Activated CD4-positive, alpha-beta memory T cell treated with anti-CD3 and anti-CD28 coated beads for 36 hours (primary cell): ENCODE measurements at places on chromosomes 2 and 18. TPM values are rescaled to one million over a fixed set of nuclear protein-coding genes. Genes with fewer than 3 reads are reported as not detected.
A peak's percentile ranks its signal among the peaks of the same experiment; 100 is the strongest.

- no peak for DNase-seq
- no peak overlapping the region for H3K4me3 ChIP-seq
- no peaks in the 10 kb centered on the region for H3K36me3 ChIP-seq
These were observed 132.1 kb upstream of the MAP3K20 start for GRCh38 chr2:172943539-172943938.

DNA sequence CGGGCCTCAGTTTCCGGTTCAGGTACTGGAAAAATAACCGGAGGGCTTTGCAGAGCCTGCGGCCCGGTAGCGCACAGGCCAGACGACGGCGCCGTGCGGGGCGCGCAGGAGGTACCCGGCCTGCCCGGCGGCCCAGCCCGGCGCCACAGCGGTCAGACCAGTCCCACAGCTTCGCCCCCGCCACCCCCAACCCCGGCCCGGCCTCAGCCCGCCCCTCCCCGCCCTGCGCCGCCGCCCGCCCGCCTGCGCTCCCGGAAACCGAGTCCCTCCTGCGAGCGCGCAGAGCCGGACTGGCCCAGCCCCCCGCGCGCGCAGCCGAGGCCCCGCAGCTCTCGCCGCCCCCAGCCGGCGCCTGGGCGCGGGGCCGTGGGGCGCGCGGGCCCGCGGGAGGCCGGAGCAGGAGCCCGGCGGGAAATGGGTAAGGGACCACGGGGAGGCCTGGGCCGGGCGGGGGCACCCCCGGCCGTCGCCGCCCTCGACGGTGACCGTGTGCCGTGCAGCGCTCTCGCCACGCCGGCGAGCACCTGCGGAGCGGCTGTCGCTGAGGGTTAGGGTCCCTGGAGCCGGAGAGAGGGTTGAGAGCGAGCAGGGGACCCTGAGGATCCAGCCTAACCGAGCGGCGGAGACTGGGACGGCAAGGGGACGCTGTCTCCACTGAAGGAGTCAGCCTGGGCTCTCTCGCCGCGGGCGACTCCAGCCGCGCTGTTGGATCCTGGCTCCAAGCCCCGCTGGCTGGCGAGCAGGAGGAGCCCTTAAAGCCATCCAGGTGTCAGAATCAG lies 16.5 kb upstream of the PSD4 start:
- H3K36me3 ChIP-seq: no peaks in the 10 kb centered on the region
- peak overlapping the region; percentile 81 for H3K4me3 ChIP-seq
- H3K4me1 ChIP-seq: peaks cover 22% of the 10 kb centered on the region
- peak; percentile 66 for DNase-seq
- H3K27ac ChIP-seq: peak overlapping the region; percentile 79

GRCh38 chr2:45874344-45874743 lies 222.9 kb downstream of the PRKCE start:
- H3K27me3 ChIP-seq: no peaks in the 10 kb centered on the region
- no peak for DNase-seq
- no peak overlapping the region for H3K27ac ChIP-seq
- H3K4me1 ChIP-seq: no peaks in the 10 kb centered on the region
- H3K4me3 ChIP-seq: no peak overlapping the region
- H3K36me3 ChIP-seq: peaks cover 24% of the 10 kb centered on the region

GRCh38 chr18:45834306-45834705 lies 8.8 kb downstream of the SIGLEC15 start:
- no peaks in the 10 kb centered on the region for H3K36me3 ChIP-seq
- peaks cover 7% of the 10 kb centered on the region for H3K4me1 ChIP-seq
- H3K4me3 ChIP-seq: no peak overlapping the region
- peaks cover 28% of the 10 kb centered on the region for H3K27me3 ChIP-seq
- no peak overlapping the region for H3K27ac ChIP-seq

DNA sequence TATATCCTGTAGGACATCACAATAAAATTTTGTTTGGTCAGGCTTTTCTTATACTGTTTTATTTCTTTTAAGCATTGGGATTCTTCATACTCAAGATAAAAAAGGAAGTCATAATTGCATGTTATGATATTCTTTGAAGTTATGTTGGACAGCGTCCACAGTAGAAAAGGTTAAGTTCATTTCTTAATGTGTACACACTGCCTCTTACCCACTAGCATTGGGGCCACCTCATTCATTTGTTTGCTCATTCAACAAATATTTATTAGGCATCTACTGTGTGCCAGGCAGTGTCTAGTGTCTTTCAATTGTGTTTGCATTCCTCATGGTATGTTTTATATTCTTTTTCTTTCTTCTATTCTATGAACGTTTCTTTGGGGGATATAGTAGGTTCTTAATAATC lies 70.2 kb downstream of the PTPRM start:
- H3K4me1 ChIP-seq: no peaks in the 10 kb centered on the region
- no peaks in the 10 kb centered on the region for H3K27me3 ChIP-seq
- no peak overlapping the region for H3K27ac ChIP-seq
- H3K36me3 ChIP-seq: no peaks in the 10 kb centered on the region

- H3K36me3 ChIP-seq: no peaks in the 10 kb centered on the region
- H3K4me1 ChIP-seq: no peaks in the 10 kb centered on the region
- H3K27ac ChIP-seq: no peak overlapping the region
- H3K27me3 ChIP-seq: peaks cover 27% of the 10 kb centered on the region
- no peak for DNase-seq
These were observed 302.7 kb upstream of the SMIM21 start for GRCh38 chr18:75730249-75730648.

DNA sequence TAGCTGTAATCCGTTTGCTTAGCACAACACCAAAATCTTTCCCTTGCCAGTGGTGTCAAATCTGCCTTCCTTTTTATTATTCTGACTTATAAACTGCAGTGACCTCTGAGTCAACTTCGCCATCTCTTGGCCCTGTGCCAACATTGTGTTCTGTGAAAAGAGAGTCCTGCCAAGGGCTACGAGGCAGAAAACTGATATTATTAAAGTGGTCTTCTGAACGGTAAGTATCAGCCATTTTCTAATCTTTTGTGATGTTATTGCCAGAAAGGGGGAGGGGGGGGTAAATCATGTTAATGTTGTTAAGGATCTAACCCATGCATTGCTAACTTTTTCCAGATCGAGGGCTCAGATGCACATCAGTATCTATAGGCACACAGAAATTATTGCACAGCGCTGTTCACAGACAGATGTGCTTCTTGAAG lies 121.5 kb upstream of the LTBP1 start:
- no peaks in the 10 kb centered on the region for H3K4me1 ChIP-seq
- H3K4me3 ChIP-seq: no peak overlapping the region
- no peaks in the 10 kb centered on the region for H3K27me3 ChIP-seq
- H3K36me3 ChIP-seq: peaks cover 13% of the 10 kb centered on the region
- H3K27ac ChIP-seq: no peak overlapping the region
- DNase-seq: no peak

- peaks cover 2% of the 10 kb centered on the region for H3K36me3 ChIP-seq
- no peak for DNase-seq
- H3K4me1 ChIP-seq: no peaks in the 10 kb centered on the region
- H3K27me3 ChIP-seq: no peaks in the 10 kb centered on the region
- H3K27ac ChIP-seq: no peak overlapping the region
These were observed 111.8 kb upstream of the CYP20A1 start for GRCh38 chr2:203126996-203127395.

DNA sequence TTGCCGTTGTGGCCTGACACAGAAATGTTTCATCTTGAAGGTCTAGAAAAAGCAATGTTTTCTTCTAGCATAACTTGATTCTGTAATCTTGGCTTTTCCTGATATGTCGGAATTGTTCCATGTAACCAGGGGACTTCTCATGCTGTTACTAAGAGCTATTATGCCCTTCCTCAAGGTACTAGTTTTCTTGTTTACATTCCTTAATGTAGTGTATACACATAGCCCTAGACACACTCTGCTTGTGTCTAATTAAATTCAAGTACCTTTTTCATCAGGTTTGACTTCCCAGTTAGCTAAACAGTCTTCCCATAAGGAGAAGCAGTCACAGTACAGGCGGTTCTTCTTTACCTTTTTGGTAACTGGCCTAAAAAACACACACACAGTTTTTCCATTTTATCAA lies 122.8 kb upstream of the MSH6 start:
- no peak overlapping the region for H3K4me3 ChIP-seq
- no peak overlapping the region for H3K27ac ChIP-seq
- H3K36me3 ChIP-seq: no peaks in the 10 kb centered on the region
- H3K4me1 ChIP-seq: no peaks in the 10 kb centered on the region
- DNase-seq: no peak
- peaks cover 3% of the 10 kb centered on the region for H3K27me3 ChIP-seq

DNA sequence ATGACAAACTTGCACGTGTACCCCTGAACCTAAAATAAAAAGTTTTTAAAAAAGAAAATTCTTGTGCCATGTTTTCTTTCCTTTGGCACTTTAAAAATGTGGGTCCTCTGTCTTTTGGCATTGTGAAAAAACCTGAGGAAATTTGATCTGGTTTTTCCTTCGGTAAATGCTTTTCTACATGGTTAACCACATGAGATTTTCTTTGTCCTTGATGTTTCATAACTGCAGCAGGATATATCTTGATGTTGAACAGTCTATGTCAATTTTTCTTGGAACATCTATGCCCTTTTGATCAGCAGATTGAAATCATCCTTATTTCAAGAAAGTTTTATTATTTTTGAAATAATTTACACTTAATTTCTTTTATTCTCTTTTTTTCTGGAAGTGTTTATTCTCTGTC lies 109.1 kb downstream of the TMEM17 start:
- no peak overlapping the region for H3K4me3 ChIP-seq
- no peak overlapping the region for H3K27ac ChIP-seq
- no peaks in the 10 kb centered on the region for H3K4me1 ChIP-seq
- no peaks in the 10 kb centered on the region for H3K36me3 ChIP-seq
- H3K27me3 ChIP-seq: peaks cover 1% of the 10 kb centered on the region
- DNase-seq: no peak

GRCh38 chr2:207282916-207283315 lies 117.2 kb upstream of the KLF7 start:
- no peaks in the 10 kb centered on the region for H3K27me3 ChIP-seq
- peak overlapping the region; percentile 31 for H3K4me3 ChIP-seq
- peaks cover 65% of the 10 kb centered on the region for H3K4me1 ChIP-seq

DNA sequence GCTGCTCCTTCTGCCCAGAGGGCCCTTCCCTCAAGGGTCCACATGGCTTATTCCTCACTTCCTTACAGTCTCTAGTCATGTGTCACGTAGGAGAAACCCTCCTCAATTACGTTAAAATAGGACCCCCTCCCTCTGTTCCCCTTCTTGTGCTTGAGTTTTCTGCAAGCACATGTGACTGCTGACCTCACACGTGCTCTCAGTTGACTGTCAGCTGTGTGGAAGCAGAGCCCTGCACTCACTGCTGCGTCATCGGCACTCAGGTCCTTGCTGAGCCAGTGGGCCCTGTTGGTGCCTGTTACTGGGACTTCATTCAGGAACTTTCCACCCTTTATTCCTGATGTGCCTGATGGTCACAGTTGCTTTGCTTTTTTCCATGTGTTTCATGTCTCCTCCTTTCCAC lies 11.1 kb downstream of the ATG16L1 start:
- H3K27ac ChIP-seq: peak overlapping the region; percentile 14
- H3K36me3 ChIP-seq: peaks cover 68% of the 10 kb centered on the region
- no peak for DNase-seq
- no peak overlapping the region for H3K4me3 ChIP-seq
- H3K4me1 ChIP-seq: peaks cover 57% of the 10 kb centered on the region

GRCh38 chr2:177282787-177283572 lies 18.5 kb upstream of the NFE2L2 start:
- H3K4me3 ChIP-seq: no peak overlapping the region
- H3K27ac ChIP-seq: no peak overlapping the region
- no peaks in the 10 kb centered on the region for H3K27me3 ChIP-seq
- no peaks in the 10 kb centered on the region for H3K36me3 ChIP-seq
- no peaks in the 10 kb centered on the region for H3K4me1 ChIP-seq
- no peak for DNase-seq

- H3K4me1 ChIP-seq: no peaks in the 10 kb centered on the region
- H3K27ac ChIP-seq: no peak overlapping the region
- DNase-seq: no peak
- H3K4me3 ChIP-seq: no peak overlapping the region
- no peaks in the 10 kb centered on the region for H3K27me3 ChIP-seq
These were observed 26.2 kb downstream of the RALB start for GRCh38 chr2:120278901-120279300.

GRCh38 chr18:22827741-22828140 lies 105.4 kb upstream of the RBBP8 start:
- H3K36me3 ChIP-seq: no peaks in the 10 kb centered on the region
- H3K27me3 ChIP-seq: peaks cover 20% of the 10 kb centered on the region
- H3K4me1 ChIP-seq: peaks cover 1% of the 10 kb centered on the region
- H3K4me3 ChIP-seq: no peak overlapping the region
- H3K27ac ChIP-seq: no peak overlapping the region

DNA sequence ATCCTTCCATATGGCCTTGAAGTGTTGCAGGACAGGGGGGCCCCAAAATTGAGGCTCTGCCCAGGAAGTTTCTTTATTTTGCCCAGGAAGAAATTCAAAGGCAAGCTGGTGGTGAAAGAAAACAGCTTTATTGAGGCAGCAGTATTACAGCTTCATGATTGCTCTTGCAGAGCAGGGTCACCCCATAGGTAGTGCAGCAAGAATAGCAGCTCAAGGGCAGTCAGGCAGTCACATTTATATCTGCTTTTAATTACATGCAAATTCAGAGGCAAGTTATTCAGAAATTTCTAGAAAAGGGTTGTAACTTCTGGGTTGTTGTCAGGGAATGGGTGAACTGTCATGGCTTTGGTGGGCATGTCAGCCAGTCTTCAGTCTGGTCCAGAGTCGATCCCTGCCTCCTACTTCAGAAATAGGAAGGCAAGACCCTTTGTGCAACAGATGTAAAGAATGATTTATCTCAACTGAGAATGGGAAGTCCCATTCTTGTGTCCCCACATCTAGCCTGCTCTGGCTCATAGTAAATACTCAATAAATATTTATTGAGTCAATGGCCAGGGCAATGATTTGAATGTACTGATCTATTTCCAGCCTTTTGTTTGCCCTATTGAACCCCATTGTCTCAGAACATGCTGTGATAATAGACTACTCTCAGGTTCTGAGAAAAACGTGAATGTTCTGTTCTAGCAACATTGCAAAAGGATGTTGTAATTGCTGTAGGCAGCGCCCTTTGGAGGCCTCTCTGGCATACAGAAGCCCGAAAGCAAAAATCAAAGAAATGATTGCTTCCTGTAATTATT lies 129.8 kb downstream of the MYO3B start:
- no peak overlapping the region for H3K27ac ChIP-seq
- peaks cover 8% of the 10 kb centered on the region for H3K27me3 ChIP-seq
- no peak overlapping the region for H3K4me3 ChIP-seq
- no peak for DNase-seq

GRCh38 chr2:183359867-183360266 lies 235.6 kb downstream of the NUP35 start:
- no peaks in the 10 kb centered on the region for H3K36me3 ChIP-seq
- DNase-seq: no peak
- no peak overlapping the region for H3K4me3 ChIP-seq
- no peaks in the 10 kb centered on the region for H3K4me1 ChIP-seq
- no peaks in the 10 kb centered on the region for H3K27me3 ChIP-seq
- no peak overlapping the region for H3K27ac ChIP-seq

PFN4 gene
- not detected for total RNA-seq

UGT1A7 gene
- total RNA-seq: not detected

KYNU gene
- not detected for total RNA-seq

ZEB2 gene
- 17.1 TPM for total RNA-seq

COPS8 gene
- 61.1 TPM for total RNA-seq
